ENCODE measurements at places on chromosomes 2 and 18. TPM values are rescaled to one million over a fixed set of nuclear protein-coding genes. Genes with fewer than 3 reads are reported as not detected.

HJURP gene
- 100 TPM for total RNA-seq

FOXD4L1 gene
- 0.14 TPM for total RNA-seq

ECEL1 gene
- not detected for total RNA-seq

- DNase-seq = no peak
- peaks cover 11% of the 10 kb centered on the region for H3K27me3 ChIP-seq
- H3K27ac ChIP-seq = no peak overlapping the region
- no peaks in the 10 kb centered on the region for H3K36me3 ChIP-seq
- H3K4me3 ChIP-seq = no peak overlapping the region
Observed at GRCh38 chr2:222745836-222746559, 74.5 kb downstream of the MOGAT1 start.

GRCh38 chr2:104163611-104164130 lies 690.2 kb upstream of the POU3F3 start:
- no peaks in the 10 kb centered on the region for H3K36me3 ChIP-seq
- no peak for DNase-seq
- no peak overlapping the region for H3K4me3 ChIP-seq
- no peaks in the 10 kb centered on the region for H3K4me1 ChIP-seq
- H3K27me3 ChIP-seq = no peaks in the 10 kb centered on the region
- no peak overlapping the region for H3K27ac ChIP-seq

GRCh38 chr18:75497576-75498235 lies 70.2 kb upstream of the SMIM21 start:
- no peak overlapping the region for H3K27ac ChIP-seq
- peaks cover 19% of the 10 kb centered on the region for H3K27me3 ChIP-seq
- no peak for DNase-seq

GRCh38 chr18:58682429-58683069 lies 11.3 kb downstream of the MALT1 start:
- no peaks in the 10 kb centered on the region for H3K27me3 ChIP-seq
- H3K27ac ChIP-seq = no peak overlapping the region
- H3K4me3 ChIP-seq = no peak overlapping the region
- DNase-seq = no peak
- peaks cover 55% of the 10 kb centered on the region for H3K36me3 ChIP-seq

DNA sequence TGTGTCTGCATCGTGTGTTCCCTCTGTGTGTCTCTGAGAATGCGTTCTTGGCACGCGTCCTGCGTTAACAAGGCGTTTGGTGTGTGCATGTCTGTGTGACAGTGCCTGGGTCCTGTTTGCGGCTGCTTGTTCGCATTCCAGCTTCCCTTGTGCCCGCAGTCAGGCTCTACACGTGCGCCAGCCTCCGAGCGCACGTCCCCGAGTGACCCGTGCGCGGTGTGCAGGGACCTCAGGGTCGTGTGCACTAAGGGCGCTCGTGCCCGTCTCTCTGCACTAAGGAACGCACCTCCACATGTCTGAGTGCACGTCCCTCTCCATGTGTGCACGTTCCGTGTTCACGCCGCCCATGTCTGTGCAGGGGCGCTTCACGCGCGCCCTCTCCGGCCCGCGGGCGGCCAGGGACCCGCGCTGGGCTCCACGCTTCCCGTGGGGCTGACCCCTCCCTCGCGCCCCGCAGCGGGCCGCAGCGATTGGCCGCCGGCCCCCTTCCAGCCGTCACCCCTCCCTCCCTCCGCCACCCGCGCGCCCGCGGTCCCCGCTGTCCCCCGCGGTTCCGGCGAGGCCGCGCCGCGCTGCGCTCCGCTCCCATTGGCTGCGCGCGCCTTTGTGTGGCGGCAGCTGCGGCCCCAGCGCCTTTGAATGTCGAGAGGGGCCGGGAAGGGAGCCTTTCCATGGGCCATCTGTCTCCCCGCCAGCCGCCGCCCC lies 229.4 kb downstream of the HAUS1 start:
- H3K27me3 ChIP-seq = peaks cover 75% of the 10 kb centered on the region
- peaks cover 41% of the 10 kb centered on the region for H3K4me1 ChIP-seq
- H3K4me3 ChIP-seq = peak overlapping the region; percentile 76

DNA sequence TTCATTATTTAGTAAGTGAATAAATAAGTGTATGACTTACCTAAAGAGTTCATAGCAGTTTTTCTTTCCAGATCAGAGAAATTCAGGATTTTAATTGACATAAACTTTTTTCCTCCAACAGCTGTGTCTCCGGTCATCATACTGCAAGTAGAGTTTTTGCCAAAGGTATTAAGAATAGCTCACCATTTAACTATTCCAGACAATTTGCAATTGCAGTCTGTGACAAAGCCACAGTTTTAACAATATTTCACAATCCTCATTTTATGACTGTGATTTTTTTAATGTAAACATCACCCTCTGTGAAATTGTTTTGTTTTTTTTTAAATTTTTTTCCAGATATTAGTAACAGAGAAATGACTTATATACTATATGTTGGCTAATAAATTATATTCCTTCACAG lies 199.1 kb downstream of the TRIB2 start:
- DNase-seq = no peak
- no peaks in the 10 kb centered on the region for H3K4me1 ChIP-seq
- H3K4me3 ChIP-seq = no peak overlapping the region
- peaks cover 20% of the 10 kb centered on the region for H3K27me3 ChIP-seq

Measured in activated naive CD8-positive, alpha-beta T cell treated with anti-CD3 and anti-CD28 coated beads, Interleukin-2, amount 10 ng/mL, durations not matched to agents 7 days and 5 days (primary cell).